CD8-positive, alpha-beta memory T cell (primary cell): ENCODE measurements at places on chromosomes 2 and 18.
A peak's percentile ranks its signal among the peaks of the same experiment; 100 is the strongest.

DNA sequence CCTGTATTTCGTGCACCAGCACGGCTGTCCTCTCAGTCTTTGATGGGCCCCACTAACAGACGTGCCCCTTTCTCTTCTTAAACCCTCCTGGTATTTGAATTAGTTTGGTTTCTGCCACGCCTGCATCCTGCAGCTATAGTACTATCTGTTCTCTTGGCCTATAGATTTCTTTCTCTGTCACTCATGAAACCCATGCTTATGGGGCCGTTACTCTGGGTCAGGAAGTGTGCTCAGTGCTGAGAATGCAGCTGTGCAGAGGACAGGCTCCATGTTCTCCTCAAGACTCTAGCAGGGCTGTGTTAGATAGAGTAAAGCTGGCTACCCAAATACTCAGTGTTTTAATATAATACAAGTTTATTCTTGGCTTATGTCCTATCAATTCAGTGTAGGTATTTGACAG, 180.0 kb downstream of the INSIG2 start:
- DNase-seq = no peak

DNA sequence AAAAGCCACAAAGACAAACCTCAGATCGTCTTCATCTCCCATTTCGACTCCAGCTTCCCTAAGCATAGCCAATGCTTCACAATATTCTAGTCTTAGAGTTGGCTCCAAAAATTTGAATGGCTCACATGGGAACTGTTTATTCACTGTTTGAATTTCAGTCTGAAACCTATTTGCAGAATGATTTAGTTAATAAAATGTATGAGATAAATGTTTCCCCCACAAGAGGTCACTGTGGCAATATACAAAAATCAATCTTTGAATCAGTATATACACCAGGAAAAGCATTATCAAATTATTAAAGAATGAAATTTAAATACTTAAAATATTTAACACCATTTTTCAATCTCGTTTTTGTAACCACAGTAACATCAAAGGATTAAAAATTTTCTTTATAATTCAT, 40.0 kb upstream of the MCM6 start:
- DNase-seq = peak; percentile 50

DNA sequence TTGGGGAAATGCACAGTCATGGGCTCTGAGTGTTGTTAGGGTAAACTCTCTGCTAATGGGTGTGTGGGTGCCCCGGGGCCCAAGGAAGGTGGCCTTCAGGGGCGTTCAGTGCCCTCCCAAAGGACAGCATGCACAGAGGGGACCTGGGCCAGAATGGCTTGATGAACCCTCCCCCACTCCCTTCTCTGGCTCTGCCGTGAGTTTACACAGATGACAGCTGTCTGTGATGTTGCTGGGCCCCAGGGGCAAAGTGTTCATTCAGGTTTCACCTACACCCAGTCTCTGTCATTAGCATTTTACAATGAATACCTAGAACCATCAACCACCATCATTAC, 3.2 kb downstream of the NPPC start:
- DNase-seq = no peak

DNA sequence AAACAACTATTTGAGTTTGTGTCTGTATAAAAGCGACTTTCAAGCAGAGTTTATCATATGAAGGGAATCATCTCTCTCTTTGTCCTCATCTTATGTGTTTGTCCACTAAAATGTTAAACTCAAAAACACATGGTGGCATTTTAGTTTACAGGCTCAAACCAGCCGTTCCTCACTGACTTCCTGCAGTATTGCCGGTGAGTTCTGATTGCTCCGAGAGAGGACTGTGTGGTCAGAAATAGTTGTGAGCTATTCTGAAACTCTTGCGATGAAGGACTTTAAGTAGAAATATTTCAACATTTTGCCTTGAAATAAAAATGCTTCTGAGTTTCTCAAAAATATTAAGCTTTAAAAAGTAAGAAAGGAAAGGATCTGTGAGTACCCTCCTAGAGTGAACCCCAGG, 163.2 kb upstream of the CAVIN2 start:
- no peak for DNase-seq

- peak; percentile 48 for DNase-seq
Observed at GRCh38 chr2:42196403-42197267, 27.5 kb downstream of the EML4 start.

DNA sequence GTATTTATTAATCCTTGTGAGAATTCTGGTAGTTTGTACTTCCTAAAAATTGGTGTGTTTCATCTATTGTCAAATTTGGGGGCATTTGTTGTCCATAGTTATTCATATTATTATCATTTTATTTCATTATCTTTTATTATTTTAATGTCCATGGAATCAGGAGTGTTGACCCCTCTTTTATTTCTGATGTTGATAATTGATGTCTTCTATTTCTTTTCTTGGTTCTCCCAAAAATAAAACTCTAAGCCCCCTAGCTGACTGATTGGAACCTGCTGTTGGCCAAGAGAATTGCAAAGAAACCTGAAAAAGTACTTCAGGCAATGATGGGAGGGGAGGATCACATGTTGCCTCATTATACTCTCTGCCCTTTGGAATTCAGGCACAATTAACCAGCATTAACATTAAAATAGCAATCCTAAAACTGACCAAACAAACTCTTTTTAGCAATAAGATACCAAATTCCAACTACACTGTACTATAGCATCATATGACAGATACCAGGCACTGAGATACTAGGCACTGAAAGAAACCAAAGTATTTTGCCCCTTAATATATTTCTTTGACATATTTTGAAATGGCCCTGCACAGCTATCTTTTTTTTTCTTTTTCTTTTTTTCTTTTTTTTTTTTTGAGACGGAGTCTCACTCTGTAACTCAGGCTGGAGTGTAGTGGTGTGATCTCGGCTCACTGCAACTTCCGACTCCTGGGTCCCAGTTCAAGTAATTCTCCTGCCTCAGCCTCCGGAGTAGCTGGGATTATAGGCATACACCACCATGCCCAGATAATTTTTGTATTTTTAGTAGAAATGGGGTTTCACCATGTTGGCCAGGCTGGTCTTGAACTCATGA, 1097.2 kb upstream of the CNTNAP5 start:
- DNase-seq = no peak

- no peak for DNase-seq
Observed at GRCh38 chr18:31500051-31500688, 2.2 kb downstream of the DSG2 start.

DNA sequence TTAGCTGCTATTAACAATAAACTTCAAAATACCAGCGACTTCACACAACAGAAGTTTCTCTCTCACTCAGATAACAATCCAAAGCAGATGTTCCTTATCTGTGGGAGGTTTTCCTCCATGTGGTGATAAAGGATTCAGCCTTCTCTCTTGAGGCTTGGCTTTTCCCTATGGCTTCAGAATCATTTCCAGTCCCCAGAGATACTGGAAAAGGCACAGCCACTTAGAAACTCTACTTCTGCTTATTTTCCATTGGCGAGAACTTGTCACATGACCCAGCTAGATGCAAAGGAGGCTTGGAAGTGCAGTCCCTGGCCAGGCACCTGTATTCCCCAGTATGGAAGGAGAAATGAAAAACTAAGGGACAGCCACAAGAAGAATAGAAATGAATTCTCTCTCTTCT, 344.8 kb downstream of the MTX2 start:
- DNase-seq = no peak

DNA sequence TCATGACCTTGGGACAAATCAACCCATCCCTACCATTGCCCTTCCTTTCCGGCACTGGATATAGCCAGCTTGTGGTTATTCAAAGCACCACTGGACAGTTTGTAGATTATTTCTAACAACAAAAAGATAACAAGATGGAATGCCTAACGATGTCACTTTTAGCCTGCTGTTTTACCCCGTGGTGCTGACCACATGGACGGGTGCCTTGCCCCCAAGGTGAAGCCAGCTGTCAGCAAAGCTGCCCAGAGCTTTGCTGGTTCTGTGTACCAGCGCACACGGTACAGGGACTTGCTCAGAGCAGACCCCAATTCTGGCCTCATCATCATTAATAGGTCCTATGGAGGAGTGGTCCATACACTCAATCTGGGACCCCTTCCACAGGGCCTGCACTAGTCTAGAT, 118.2 kb downstream of the MTCL1 start:
- DNase-seq = no peak

GRCh38 chr2:7118606-7119131, 201.5 kb downstream of the RNF144A start:
- DNase-seq = no peak

DNA sequence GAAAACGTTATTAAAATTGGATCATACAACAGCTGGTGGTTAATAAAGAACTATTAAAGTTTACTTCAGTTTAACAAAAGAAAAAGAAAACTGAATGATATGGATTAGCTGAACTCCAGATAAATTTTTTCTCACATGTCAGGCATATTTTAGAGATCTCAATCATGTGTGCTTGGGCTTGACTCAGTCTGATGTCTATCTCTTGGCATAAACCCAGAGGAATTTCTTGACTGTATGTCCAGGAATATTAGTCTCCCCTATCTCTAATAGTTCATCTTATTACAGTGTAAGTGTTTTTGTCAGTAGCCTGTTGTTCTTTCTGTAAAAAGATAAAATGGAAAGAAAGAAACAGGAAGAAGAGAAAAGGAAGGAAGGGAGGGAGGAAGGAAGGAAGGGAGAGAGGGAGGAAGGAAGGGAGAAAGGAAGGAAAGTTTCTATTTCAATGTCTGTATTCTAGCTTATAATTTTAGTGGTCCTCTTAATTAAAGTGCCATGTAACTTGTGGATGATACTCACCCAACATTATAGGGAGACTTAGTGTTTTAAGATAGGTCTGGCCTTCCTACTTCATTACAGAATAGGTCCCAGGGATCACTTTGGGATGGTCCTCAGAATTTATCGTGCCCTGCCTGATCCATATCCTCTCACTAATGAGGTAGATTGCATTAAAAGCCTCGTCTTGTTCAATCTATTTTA, 99.7 kb upstream of the UGP2 start:
- DNase-seq = no peak

GRCh38 chr2:206379266-206379665, 64.1 kb upstream of the ADAM23 start:
- no peak for DNase-seq
